ENCODE measurements at places on chromosomes 16 and 17. TPM values are rescaled to one million over a fixed set of nuclear protein-coding genes. Genes with fewer than 3 reads are reported as not detected.

Gene SLC38A7
- 24.8 TPM for total RNA-seq

Gene TNFSF13
- 1.3 TPM for total RNA-seq

Gene SLC47A1
- not detected for total RNA-seq

- no peak for DNase-seq
Measured at GRCh38 chr16:61581417-61582046, 454.7 kb downstream of the CDH8 start.

- peak; percentile 23 for DNase-seq
Measured at GRCh38 chr16:3131755-3132377, 3.0 kb upstream of the ZNF213 start.

- no peak for DNase-seq
Measured at GRCh38 chr17:74390680-74391653, 23.7 kb downstream of the GPR142 start.

- DNase-seq, result no peak
Measured at GRCh38 chr16:50709061-50709684, 15.8 kb downstream of the NOD2 start.

DNA sequence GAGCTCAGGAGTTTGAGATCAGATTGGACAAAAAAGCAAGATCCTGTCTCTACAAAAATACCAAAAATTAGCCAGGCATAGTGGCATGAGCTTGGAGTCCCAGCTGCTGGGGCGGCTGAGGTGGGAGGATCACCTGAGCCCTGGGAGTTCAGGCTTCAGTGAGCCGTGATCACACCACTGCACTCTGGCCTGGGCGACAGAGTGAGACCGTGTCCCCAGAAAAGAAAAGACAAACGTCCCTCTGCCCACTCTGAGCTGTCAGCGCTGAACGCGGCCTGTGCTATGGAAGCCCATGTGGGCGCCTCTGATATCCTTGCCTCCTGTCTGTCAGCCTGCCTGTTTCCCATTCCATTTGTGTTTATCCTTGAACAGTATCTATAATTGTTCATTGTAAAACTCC is 50.7 kb downstream of the FOXK2 start:
- DNase-seq, result no peak

GRCh38 chr17:29565643-29566472 is 979 bp downstream of the ABHD15 start:
- DNase-seq, result no peak
